Osteoblast (primary cell): ENCODE measurements at places on chromosomes 11 and 22. TPM values are rescaled to one million over a fixed set of nuclear protein-coding genes. Genes with fewer than 3 reads are reported as not detected.

DNA sequence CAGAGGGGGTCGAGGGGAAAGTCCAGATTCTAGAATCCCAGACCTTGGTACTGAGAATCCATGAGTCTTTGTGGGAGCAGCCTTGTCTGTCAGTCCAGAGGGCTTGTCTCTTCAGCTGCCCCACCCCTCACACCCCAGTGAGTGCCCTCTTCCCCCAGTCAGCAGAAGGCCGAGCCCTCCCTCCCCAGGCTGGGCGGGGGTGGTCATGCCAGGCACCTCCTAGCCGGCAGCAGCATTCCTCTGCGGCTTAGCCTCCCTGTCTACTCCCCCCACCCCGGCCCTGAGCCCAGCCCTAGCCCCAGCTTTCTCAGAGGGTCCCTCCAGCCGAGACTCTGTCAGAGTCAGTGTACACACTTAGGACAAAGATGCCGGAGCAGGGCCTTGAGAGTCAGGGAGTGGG lies 4.6 kb downstream of the SOX10 start:
- DNase-seq = peak; percentile 85

DNA sequence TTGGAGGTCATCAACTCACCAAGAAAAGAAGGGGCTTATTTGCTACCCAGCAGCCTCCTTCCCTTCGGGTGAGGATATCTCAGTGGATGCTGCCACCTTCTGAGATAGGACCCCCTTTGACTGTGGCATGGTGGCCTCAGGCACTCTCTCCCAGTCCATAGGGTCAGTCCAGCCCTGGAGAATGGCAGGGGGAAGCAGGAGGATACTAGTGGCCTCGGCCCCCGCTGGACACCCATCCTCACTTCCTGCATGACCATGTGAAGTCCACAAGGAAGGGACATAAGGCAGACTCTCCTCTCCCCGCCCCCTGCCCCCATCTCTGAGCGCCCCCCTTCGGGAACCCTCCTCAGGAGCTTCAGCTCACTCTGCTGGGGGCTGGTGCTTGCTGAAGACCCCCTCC lies 24.4 kb downstream of the TPBGL start:
- peak; percentile 49 for DNase-seq

The DCHS1 gene
- total RNA-seq = 0.59 and 1.1 TPM in 2 replicates

The DRAP1 gene
- total RNA-seq = 170 and 190 TPM in 2 replicates

The CABP4 gene
- not detected in 2 replicates for total RNA-seq

The OR6T1 gene
- not detected in 2 replicates for total RNA-seq

DNA sequence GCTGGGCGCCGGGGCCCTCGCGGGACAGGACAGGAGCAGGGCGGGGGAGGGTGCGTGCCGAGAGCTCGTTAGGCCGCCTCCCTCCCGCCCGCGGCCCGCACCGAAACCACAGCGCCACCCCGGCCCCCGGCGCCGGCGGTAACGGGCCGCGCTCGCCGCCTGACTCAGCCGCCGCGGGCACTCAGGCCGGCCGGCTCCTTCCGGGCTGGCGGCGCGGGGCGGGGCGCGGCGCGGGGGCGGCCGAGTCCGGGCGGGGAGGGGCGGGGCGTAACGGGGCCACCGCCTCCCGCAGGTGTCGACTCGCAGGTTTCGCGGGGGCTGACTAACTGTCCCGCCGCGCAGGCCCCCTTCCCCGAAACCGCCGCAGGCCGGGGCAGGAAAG lies at the start of gene AP5B1:
Gene AP5B1 (minus strand): TSS at position 207 of the 382 bp plus-strand sequence. CDS start 385 bp downstream, outside the sequence.
- DNase-seq = peak; percentile 100

- peak; percentile 65 for DNase-seq
Observed at GRCh38 chr11:16773981-16774935, 35.8 kb downstream of the C11orf58 start.

The OR51E2 gene
- total RNA-seq = not detected in 2 replicates

- no peak for DNase-seq
Observed at GRCh38 chr11:93729129-93729616, 12.1 kb downstream of the TAF1D start.

- no peak for DNase-seq
Observed at GRCh38 chr11:94028436-94028835, 7.3 kb downstream of the HEPHL1 start.

DNA sequence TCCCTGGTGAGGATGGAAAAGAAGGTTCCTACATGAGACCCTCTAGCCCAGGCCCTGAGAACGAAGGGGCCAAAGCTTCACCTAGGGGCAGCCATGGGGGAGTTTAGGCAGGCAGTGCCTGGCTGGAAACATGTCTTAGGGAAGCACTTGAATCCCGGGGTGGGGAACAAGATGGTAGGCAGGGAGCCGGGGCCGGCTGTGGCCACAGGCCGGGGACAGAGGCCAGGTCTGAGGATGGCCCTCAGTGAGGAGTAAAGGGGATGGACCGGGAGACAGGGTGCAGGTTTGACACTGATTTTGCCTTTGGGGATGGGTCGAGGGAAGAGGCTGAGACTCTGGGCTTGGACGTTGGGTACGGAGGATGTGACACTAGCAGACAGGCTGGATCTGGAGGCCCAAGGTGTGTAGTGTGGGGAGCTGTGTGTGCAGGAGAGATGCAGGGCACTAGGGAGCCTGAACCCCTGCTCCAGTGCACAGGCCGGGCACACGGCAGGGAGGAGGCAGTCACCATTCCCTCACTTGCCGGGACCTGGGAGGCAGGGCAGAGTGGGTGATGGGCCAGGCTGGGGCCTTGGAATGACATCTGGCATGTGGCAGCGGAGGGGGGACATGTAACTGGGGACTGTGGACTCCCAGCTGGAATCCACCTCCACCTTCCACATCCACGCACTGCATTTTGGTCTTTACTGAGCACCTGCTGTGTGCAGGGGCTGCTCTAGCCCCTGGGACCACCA lies 6.1 kb downstream of the RTN4R start:
- DNase-seq = no peak

DNA sequence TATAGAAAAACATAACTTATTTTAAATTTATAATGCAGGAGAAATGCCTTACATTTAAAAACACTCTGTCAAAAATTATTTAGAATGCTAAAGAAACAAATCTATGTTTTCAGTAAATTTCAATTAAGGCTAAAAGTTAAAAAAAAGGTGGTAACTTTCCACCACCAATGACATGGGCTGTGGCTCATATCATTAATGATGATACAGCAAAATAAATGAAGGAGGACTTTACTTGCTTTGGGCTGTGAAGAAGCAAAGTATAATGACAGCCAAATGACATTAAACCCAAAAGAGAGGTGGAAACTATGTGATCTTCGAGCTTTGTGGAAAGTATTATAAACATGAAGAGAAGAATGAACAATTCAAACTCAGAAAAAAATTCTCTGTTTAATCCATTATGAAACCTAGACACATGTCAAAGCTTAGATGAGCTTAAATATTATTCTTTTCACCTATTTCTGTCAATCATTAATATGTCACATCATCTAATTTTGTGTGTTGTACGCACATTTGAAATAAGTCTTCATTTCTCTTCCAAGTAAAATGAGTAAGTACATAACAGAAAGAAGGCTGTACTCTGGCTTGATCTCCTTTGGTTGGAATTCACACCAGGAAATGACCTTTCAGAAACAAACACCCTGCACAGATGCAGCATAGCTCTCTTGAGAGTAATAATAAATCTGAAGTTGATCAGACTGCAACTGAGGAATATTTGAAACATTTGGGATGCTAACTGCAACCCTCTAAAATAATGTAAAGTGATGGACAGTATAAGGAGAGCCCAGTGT lies 265.8 kb downstream of the TTC28 start:
- DNase-seq = no peak

DNA sequence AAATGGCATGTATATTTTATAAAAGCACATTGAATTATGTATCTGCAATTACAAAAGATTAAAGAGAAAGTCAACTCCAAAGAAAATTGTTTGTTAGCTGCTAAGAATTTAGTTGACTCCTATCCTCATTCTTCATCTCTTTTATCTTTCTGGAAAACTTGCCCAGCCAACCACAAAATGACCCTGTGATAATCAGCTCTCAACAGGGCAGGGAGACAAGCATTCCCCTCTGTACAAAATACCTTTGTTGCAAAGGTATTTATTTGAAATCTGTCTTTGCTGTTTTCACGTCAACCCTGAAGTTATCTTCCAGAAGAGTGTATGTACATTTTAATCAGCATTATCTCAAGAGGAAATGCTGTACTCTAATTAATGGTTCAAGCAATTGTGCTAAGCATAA lies 191.1 kb upstream of the DDI1 start:
- no peak for DNase-seq

The TMEM45B gene
- not detected in 2 replicates for total RNA-seq

DNA sequence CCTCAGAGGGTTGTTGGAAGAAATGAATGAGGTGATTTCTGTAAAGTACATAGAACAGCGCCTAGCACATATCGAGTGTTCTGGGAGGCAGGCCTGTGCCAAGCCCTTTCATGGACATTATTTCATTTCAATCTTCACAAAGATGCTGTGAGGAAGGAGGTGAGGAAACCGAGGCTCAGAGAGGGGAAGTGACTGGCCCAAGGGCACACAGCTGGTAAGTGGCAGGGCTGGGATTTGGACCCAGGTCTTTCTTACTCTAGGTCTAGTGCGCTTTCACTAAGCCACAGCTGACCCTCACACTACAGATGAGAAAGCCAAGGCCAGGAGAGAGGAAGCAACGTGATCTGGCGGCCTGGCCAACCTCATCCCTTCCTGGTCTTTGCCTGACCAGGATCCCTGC lies 2.0 kb downstream of the PELI3 start:
- no peak for DNase-seq

The ZBTB16 gene
- total RNA-seq = under 0.01 TPM in 1 of 2 replicates, not detected in the other

- DNase-seq = no peak
Observed at GRCh38 chr11:11244470-11245080, 108.5 kb downstream of the CSNK2A3 start.

GRCh38 chr11:61870541-61871031 lies 20.8 kb downstream of the FADS3 start:
- peak; percentile 85 for DNase-seq

The CFAP300 gene
- 6.5 and 11.5 TPM in 2 replicates for total RNA-seq

DNA sequence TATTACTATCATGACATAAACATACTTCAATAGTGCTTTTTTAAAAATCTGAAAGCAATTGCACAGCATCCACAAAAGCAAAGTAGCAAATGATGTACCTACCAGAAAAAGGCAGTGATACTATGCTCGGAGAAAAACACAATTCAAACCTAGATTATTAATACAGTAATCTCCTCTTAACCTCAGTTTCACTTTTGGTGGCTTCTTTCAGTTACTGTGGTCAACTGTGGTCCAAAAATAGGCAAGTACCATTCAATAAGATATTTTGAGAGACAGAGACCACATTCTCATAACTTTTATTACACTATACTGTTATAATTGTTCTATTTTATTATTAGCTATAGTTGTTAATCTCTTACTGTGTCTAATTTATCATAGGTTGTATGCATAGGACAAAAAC lies 20.8 kb downstream of the KCNA4 start:
- no peak for DNase-seq

- no peak for DNase-seq
Observed at GRCh38 chr22:19122752-19123492, 710 bp upstream of the DGCR2 start.

The ANKK1 gene
- under 0.01 TPM in 1 of 2 replicates, not detected in the other for total RNA-seq

The GGTLC2 gene
- not detected in 2 replicates for total RNA-seq

- no peak for DNase-seq
Observed at GRCh38 chr22:47515384-47516125, 753.1 kb downstream of the TBC1D22A start.

The HBG1 gene
- total RNA-seq = not detected in 2 replicates

DNA sequence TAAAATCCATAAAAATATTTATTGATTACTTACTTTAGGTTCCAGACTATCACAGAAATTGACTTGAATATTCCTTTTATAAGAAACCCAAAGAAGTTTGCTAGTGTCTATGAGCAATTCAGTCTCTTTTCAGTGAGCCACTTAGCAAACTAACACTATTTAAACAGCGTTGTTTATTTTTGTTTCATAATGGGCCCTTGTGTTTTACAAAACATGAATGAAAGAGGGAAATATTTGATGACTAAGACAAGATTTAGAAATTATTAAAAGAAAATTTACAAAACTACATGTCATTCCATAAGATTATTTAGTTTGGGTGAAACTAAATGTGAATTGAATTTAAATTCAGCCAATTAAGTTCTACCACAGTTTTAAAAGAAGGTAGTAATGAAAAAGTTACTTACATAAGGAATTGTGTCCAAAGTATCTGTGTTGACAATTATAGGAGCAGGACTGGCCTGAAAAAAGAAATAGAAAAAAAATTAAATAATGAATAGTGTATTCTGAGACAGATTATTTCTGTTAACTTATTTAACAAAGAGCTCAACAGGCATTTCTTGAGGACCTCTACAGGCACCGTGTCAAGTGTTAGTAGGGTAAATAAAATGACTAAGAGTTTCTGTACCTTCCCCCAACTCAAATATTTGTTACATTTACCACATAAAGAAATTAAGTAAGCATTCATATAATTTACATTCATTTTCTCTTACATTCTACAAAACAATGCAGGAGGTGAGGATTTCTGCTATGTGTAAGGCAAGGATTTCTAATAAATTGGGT lies 964.9 kb upstream of the CCDC90B start:
- no peak for DNase-seq

The PHLDA2 gene
- 2.5 and 3.8 TPM in 2 replicates for total RNA-seq

The ISX gene
- not detected in 2 replicates for total RNA-seq

- DNase-seq = no peak
Observed at GRCh38 chr11:112017538-112017937, 7.7 kb upstream of the DLAT start.

The THAP7 gene
- total RNA-seq = 23.9 and 24.2 TPM in 2 replicates

DNA sequence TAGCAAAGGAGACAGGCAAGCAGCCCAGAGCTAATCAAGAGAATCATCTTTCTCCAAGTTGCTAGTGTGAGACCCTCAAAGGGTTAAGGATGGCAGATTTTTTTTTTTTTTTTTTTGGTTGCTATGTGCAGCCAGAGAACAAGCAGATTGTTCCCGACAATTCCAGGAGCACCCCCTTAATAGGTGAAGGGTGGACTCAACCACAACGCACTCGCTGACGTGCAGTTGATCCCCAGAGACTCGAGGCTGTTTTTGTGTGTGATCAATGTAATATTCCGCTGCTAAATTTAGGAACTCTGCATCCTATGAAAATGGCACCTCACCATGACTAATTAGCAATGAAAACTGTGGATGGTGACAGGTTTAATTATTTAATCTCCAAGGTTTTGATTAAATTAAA lies 789.0 kb downstream of the KCNA4 start:
- DNase-seq = no peak

DNA sequence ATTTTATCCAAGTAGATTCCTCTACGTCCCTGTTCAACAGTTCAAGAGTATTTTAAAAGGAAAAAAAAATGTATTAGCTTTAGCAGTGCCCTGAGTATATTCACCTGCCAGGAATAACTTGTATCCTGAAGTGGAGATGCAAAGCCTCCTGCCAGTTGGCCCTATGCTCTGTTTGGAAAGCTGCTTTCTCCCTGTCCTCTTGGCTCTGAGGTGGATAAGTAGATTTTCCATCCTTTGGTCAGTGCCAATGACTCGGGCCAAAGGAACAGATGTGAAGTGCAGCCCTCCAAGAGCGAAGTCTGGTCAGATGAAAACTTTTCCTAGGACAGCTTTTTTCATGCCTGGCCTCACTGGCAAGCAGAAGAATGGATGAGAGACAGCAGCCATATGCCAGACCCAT lies 839.9 kb upstream of the TENM4 start:
- DNase-seq = no peak

GRCh38 chr11:85752890-85753581 lies 57.9 kb downstream of the SYTL2 start:
- DNase-seq = no peak

The RFPL2 gene
- not detected in 2 replicates for total RNA-seq

The SEC14L6 gene
- not detected in 2 replicates for total RNA-seq

- peak; percentile 90 for DNase-seq
Observed at GRCh38 chr11:61007383-61007955, 36.0 kb downstream of the CD6 start.

GRCh38 chr22:31161386-31161785 lies 1.4 kb downstream of the RNF185 start:
- DNase-seq = no peak
